ENCODE measurements at places on chromosomes 3 and 15.

DNA sequence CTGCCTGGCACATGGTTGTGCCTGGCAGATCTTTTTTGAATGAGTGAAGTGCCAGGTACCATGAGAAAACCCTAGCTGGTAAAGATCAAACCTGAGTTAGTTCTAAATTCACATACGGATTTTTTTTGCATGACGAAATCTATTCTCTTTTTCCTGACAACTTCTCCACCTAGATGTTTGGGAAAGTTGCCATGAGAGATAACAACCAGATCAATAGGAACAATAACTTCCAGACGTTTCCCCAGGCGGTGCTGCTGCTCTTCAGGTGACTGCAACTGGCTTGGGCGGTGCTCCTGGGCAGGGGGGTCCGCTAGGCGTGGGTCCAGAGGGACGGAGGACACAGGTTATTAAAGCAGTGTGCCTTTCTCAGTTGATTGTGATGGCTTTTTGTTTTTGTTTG lies 71.8 kb downstream of the CHDH start:
- DNase-seq, result no peak

DNA sequence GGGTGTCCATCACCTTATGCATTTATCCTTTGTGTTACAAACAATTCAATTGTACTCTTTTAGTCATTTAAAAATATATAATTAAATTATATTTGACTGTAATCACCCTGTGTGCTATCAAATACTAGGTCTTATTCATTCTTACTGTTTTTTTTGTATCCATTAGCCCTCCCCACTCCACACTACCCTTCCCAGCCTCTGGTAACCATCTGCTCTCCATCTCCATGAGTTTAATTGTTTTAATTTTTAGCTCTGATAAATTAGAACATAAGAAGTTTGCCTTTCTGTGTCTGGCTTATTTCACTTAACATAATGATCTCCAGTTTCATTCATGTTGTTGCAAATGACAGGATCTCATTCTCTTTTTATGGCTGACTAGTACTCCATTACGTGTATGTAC lies 16.8 kb downstream of the C3orf20 start:
- DNase-seq, result no peak

GRCh38 chr3:94374439-94375161 lies 311.7 kb downstream of the NSUN3 start:
- no peak for DNase-seq

- no peak for DNase-seq
Observed at GRCh38 chr3:113227146-113227545, 15.8 kb downstream of the BOC start.

DNA sequence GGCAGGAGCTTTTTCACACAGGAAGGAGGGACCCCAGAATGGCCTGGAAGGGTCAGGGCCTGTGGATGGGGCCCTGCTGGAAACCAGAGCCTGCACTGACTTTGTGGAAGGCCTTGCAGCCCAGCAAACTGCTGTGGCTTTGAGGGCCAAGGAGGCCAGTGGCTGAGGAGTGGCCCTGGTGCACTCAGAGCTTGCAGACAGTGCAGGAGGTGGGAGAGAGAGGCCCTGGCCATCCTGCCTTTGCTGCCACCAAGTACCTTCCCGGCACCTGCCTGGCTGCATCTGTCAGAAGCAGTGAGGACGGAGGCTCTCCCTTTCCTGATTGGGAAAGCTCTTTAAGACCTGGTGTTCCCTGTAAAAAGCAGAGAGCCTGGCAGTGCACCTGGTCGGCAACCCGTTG lies 6.4 kb downstream of the PSTPIP1 start:
- no peak for DNase-seq

DNA sequence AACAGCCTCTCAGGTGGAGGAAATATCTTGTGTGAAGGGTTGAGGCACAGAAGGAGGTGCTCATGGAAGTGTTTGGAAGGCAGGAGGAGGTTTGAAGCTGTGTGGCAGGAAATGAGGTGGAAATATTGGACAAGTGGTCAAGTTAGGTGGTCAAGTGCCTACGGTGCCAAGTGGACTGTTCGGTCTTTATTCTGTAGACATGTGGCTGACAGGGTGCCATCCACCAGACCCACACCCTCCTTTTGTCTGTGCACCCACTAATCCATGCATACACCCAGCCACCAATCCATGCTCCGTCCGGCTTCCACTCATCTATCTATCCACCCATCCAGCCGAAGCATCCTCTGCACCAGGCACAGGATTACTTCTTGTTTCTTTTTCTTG lies 2.2 kb downstream of the SLC6A20 start:
- DNase-seq, result no peak
